ENCODE measurements at places on chromosomes 4 and X. TPM values are rescaled to one million over a fixed set of nuclear protein-coding genes. Genes with fewer than 3 reads are reported as not detected.

Gene CDX4
- total RNA-seq = not detected

Gene NKX6-1
- total RNA-seq = 0.33 TPM

Gene AKAP4
- not detected for total RNA-seq

Gene WNK3
- 3.3 TPM for total RNA-seq

GRCh38 chr4:26326791-26327190, 6.0 kb downstream of the RBPJ start:
- no peak overlapping the region for H3K4me3 ChIP-seq
- DNase-seq = no peak
- H3K27ac ChIP-seq = no peak overlapping the region
- H3K36me3 ChIP-seq = no peaks in the 10 kb centered on the region
- H3K4me1 ChIP-seq = no peaks in the 10 kb centered on the region
- no peaks in the 10 kb centered on the region for H3K27me3 ChIP-seq

GRCh38 chrX:96704629-96705028, 20.0 kb downstream of the DIAPH2 start:
- no peak overlapping the region for H3K27ac ChIP-seq
- H3K36me3 ChIP-seq = no peaks in the 10 kb centered on the region
- no peak for DNase-seq
- H3K4me3 ChIP-seq = no peak overlapping the region

GRCh38 chr4:7608046-7608445, 173.3 kb upstream of the PSAPL1 start:
- H3K4me1 ChIP-seq = no peaks in the 10 kb centered on the region

DNA sequence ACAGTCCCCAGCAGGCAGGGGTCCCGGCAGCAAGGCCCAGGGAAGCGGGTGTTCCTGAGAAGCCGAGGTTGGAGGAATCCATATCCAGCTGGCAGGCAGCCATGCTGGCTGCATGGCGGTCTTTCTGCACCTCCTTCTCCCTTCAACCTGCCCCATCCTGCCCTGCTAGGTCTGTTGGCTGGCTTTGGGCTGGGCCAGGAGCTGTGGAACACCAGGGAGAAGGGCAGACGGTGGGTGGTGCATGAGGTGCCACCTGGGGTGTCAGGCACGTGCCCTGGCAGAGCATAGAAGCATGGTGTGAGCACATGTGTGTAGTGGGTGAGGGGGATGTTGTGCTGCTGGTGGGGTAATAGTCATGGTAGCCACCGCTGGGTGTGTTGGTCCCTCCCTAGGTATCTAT, 150.1 kb downstream of the PJA1 start:
- no peaks in the 10 kb centered on the region for H3K4me1 ChIP-seq
- DNase-seq = no peak
- no peak overlapping the region for H3K4me3 ChIP-seq
- H3K27me3 ChIP-seq = peaks cover 69% of the 10 kb centered on the region
- peak overlapping the region; percentile 38 for H3K27ac ChIP-seq
- H3K36me3 ChIP-seq = no peaks in the 10 kb centered on the region

- DNase-seq = no peak
- no peak overlapping the region for H3K4me3 ChIP-seq
- H3K27me3 ChIP-seq = no peaks in the 10 kb centered on the region
- H3K36me3 ChIP-seq = no peaks in the 10 kb centered on the region
- no peaks in the 10 kb centered on the region for H3K4me1 ChIP-seq
- no peak overlapping the region for H3K27ac ChIP-seq
These were observed 164.3 kb downstream of the AFAP1 start for GRCh38 chr4:7775396-7775795.

GRCh38 chr4:7391637-7392437, 42.9 kb downstream of the PSAPL1 start:
- peaks cover 35% of the 10 kb centered on the region for H3K27me3 ChIP-seq
- no peaks in the 10 kb centered on the region for H3K36me3 ChIP-seq
- H3K27ac ChIP-seq = no peak overlapping the region
- H3K4me1 ChIP-seq = no peaks in the 10 kb centered on the region
- peak; percentile 33 for DNase-seq

DNA sequence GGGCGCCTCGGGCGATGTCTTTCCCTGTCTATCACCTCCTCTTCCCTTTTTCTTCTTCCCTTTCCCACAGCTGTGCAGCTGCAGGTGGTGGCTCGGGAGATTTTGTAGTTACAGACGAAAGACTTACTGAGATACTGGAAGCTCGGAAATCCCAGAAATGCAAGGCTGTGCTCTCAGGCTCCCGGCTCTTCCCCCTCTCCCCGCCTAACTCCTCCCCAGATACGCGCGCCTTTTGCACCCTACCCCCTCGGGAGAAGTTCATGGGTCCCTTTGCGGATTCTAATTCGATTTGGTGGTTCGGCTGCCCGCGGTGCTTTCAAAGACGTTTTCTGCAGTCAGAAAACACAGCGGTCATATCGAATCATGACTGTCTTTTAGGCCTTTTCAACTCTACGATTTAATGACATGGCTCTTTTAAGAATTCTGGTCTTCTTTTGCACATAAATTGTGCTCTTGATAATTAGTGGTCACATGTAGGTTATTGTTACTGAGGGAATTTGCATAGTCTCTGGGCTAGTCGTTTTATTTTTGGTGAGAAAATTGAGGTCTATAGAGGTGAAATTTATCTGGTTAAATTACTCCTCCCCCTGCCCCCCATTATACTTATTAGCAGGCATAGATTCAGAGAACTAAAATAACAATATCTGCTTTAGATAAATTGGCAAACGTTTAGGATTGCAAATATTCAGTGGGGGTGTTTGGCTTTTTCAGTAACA, 1.6 kb downstream of the SEPTIN11 start:
- no peaks in the 10 kb centered on the region for H3K27me3 ChIP-seq
- DNase-seq = no peak
- no peaks in the 10 kb centered on the region for H3K4me1 ChIP-seq
- peak overlapping the region; percentile 88 for H3K27ac ChIP-seq
- no peaks in the 10 kb centered on the region for H3K36me3 ChIP-seq

Data from breast epithelium (tissue), 4 donors.